ENCODE measurements at places on chromosomes 6 and 20.

DNA sequence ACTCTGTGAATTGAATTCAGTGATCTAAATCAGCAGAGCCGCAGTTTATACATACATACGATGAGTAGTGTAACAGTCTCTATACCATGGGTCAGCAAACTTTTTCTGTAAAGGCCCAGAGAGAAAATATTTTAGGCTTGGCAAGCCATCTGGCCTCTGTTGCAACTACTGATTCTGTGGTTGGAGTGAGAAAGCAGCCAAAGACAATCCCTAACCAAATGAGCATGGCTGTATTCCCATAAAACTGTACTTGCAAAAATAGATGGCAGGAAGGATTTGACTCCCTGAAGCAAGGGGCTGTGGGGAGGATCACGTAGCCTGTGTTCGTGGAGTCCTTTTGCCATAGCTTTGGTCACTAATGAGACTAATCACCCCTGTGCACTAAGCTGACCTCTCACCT, 17.9 kb upstream of the MOCS1 start:
- no peaks in the 10 kb centered on the region for H3K27me3 ChIP-seq
- DNase-seq = no peak
- no peak overlapping the region for H3K4me3 ChIP-seq
- peak overlapping the region; percentile 50 for H3K27ac ChIP-seq

- no peak overlapping the region for H3K27ac ChIP-seq
- H3K4me1 ChIP-seq = no peaks in the 10 kb centered on the region
- no peaks in the 10 kb centered on the region for H3K27me3 ChIP-seq
- H3K4me3 ChIP-seq = no peak overlapping the region
- DNase-seq = no peak
Measured at GRCh38 chr6:80029470-80029869, 25.0 kb downstream of the TTK start.

DNA sequence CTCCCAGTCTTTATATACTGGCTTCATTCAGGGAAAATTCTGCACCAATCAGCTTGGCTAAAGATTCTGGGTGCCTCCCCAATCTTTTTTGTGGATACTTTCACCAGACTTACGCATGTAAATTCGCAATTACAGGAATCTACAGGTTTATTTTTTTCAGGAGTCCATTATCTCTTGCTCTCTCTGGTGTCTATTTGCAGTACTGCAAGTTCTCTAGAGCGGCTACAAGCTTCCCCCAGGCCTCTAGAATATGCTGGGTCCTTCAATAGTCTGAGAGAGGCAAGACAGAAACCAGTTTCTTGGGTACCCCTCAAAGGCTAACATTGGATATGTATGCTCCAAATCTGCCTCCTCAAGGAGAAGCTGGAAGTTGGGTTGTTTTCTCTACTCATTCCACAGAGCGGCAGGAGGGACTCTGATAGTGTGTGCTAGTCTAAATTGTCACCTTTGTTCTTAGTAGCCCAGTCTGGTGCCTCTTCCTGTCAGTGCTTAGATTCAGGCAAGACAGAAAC, 58.5 kb downstream of the SUN5 start:
- no peak overlapping the region for H3K27ac ChIP-seq
- DNase-seq = no peak
- H3K4me1 ChIP-seq = no peaks in the 10 kb centered on the region
- no peak overlapping the region for H3K4me3 ChIP-seq

DNA sequence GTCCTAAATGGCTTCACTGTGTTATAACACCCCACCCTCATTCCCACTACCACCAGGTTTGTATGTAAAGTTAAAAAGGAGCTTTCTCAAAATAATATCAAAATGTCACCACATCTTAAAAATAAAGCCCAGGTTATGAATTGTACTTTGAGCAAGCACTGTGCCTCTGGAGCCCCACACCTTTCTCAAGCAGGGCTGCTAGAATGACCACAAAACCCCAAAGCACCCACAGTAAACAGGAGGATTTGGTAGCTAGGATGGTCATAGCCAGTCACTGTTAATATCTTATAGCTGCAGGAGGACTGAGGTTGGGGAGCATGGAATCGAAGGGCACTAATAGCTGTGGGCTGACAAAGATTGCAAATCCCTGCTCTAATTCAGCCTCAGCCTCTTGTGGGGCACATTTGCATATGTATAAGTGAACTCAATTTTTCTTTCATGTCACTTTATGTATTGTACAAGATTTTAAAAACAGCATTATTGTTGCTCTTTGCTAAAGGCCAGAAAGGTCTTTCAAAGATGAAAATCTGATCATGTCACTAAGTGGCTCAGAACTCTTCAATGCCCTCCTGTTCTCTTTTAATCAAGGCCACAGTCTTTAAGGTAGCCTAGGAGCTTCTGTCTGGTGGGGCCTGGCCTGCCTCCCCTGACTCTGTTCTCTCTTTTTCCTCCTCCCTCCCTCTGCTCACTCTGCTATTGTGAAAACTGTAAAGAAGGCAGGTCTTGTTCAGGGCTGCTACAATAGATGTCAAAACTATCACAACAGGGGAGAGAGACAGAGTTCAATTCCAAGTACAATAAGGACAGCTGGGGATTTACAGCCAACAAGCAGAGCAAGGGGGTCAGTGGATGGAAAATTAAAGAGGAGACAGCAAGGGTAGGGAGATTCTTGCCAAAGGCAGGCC, 101.6 kb downstream of the TMEM200A start:
- H3K4me1 ChIP-seq = no peaks in the 10 kb centered on the region
- no peaks in the 10 kb centered on the region for H3K27me3 ChIP-seq
- no peak overlapping the region for H3K4me3 ChIP-seq
- DNase-seq = no peak
- H3K27ac ChIP-seq = no peak overlapping the region

DNA sequence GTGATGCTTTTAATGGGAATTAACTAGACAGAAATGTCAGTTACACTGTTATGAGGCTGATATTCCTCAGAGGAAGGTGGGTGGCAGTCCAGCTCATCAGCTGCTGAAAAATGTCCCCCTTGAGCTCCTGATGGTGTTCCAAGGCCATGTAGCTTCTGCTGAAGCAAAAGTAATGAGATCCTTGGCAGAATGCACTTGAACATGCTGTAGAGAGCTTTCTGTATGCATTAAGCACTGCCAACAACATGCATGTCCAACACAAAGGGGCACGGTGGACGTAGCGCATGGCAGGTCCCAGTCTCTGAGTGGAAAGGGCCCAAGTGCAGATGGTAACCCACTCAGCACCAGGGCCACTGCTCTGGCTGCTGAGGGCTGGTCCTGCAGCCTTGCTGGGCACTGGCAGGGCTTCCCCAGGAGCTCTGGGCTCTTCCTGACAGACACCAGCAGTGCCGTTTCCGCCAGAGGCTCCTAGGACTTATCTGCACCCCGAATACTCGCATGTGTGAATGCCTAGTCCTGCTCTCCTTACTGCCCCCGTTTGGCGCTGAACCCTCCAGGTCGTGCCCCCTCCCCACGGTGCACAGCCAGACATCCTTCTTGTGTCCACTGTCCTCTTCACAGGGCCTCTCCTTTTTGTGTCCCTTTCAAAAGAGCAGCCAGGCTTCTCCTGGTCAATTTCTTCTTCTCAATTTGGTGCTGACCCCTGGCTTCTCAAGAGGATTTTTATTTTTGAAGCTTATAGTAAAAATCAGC, 18.6 kb upstream of the SYNDIG1 start:
- H3K4me3 ChIP-seq = no peak overlapping the region
- DNase-seq = no peak
- H3K27me3 ChIP-seq = no peaks in the 10 kb centered on the region
- no peak overlapping the region for H3K27ac ChIP-seq

GRCh38 chr20:52348434-52348833, 156.9 kb upstream of the ZFP64 start:
- H3K27me3 ChIP-seq = no peaks in the 10 kb centered on the region
- no peak overlapping the region for H3K4me3 ChIP-seq
- DNase-seq = no peak

- H3K27me3 ChIP-seq = no peaks in the 10 kb centered on the region
- no peaks in the 10 kb centered on the region for H3K36me3 ChIP-seq
- peaks cover 69% of the 10 kb centered on the region for H3K4me1 ChIP-seq
- no peak overlapping the region for H3K4me3 ChIP-seq
- peak overlapping the region; percentile 21 for H3K27ac ChIP-seq
- no peak for DNase-seq
Measured at GRCh38 chr20:19940988-19941460, 76.1 kb upstream of the NAA20 start.

GRCh38 chr6:4814212-4814611, 38.0 kb downstream of the CDYL start:
- H3K27me3 ChIP-seq = no peaks in the 10 kb centered on the region
- H3K4me1 ChIP-seq = peaks cover 43% of the 10 kb centered on the region
- H3K4me3 ChIP-seq = no peak overlapping the region
- no peaks in the 10 kb centered on the region for H3K36me3 ChIP-seq
- DNase-seq = no peak

DNA sequence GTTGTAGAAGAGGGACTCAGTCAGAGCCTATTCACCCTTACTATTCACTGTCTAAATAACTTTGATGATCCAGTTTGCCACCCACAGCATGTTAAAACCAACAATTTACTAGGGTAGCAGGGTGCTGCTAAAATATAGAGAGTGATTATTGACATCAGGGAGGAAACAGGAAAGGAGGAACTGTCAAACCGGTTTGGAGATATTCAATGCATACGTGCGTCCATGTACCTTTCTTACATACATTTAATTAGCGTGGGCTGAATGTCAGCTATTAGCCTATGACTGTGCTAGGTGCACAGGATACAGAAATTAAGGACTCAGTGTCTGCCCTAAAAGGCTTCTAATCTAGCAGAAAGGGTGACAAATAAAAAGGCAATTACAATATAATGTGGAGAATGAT, 57.2 kb downstream of the IL20RA start:
- DNase-seq = no peak
- no peaks in the 10 kb centered on the region for H3K36me3 ChIP-seq
- peaks cover 19% of the 10 kb centered on the region for H3K27me3 ChIP-seq
- H3K4me3 ChIP-seq = no peak overlapping the region
- peaks cover 8% of the 10 kb centered on the region for H3K4me1 ChIP-seq
- no peak overlapping the region for H3K27ac ChIP-seq

GRCh38 chr6:26031151-26031594, 56.1 kb upstream of the HFE start:
- H3K27me3 ChIP-seq = peaks cover 26% of the 10 kb centered on the region
- H3K36me3 ChIP-seq = no peaks in the 10 kb centered on the region
- no peak overlapping the region for H3K27ac ChIP-seq
- peak overlapping the region; percentile 40 for H3K4me3 ChIP-seq

DNA sequence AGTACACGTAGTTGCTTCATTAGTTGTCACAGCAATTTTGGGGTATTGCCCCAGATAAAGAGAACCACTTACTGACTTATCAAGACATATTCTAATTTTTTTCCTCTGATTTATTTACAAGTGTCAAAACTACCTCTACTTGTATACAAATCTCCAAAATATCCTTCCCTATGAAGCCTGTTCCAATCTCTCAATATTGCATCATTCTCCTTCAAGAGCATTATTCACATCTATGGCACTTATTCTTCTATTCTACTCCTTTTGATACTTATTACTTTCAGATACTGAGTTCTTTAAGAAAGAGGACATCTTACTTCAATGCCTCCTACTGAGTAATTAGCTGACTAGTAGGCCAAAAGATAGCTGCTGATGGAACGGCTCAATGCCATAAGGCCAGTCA, 105.2 kb downstream of the SMLR1 start:
- no peaks in the 10 kb centered on the region for H3K27me3 ChIP-seq
- no peaks in the 10 kb centered on the region for H3K36me3 ChIP-seq
- no peak overlapping the region for H3K4me3 ChIP-seq
- DNase-seq = no peak
- H3K4me1 ChIP-seq = peaks cover 12% of the 10 kb centered on the region
